Left renal cortex interstitium (tissue), 4 donors: ENCODE measurements at places on chromosomes 7 and 10.
A peak's percentile ranks its signal among the peaks of the same experiment; 100 is the strongest.

GRCh38 chr10:59033622-59034021 is 142.8 kb upstream of the PHYHIPL start:
- no peak for DNase-seq

GRCh38 chr7:20385126-20385525 is 54.4 kb downstream of the ITGB8 start:
- no peak for DNase-seq

- no peak for DNase-seq
These were observed 513.3 kb downstream of the MDFIC start for GRCh38 chr7:115435178-115435577.

DNA sequence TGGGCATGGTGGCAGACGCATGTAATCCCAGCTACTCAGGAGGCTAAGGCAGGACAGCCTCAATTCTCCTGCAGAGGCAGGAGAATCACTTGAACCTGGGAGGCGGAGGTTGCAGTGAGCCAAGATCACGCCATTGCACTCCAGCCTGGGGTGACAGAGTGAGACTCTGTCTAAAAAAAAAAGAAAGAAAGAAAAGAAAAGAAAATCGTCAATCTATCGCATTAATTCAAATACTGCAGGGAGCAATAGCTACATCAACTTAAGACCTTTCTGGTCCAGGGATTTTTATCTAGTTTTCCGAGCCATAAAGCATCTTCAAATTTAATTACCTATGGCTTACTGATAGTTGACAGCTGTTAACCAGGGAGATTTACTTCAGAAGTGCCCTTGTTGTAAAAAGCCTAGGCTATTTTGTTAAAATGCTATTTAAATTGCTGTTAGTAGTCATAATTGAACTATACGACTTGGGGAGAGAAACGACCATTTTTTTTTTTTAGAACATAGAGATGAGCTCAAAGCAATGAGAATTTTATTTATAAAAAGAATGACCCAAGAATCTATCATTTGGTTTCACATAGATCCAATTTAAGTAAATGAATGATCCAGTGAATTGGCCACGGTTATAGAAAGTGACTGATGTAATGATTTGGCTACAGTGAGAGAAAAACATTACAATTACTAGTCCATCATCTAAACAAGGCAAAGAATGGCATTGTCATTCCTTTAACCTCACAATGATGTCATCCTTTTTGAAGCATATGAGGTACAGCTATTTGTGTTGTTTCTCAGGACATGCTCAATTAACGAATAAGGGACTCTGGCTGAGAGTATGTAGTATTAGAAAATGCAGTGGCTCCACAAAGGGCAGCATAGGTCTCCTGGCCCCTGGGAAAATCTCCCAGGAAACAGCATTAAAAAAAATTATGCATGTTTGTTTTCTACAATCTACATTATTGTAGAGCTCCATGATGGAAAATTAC is 85.3 kb downstream of the SEMA3C start:
- peak; percentile 14 for DNase-seq

- DNase-seq: no peak
These were observed 129.6 kb upstream of the CCDC6 start for GRCh38 chr10:60035984-60036383.

GRCh38 chr10:104331208-104331838 is 6.9 kb downstream of the ITPRIP start:
- no peak for DNase-seq

DNA sequence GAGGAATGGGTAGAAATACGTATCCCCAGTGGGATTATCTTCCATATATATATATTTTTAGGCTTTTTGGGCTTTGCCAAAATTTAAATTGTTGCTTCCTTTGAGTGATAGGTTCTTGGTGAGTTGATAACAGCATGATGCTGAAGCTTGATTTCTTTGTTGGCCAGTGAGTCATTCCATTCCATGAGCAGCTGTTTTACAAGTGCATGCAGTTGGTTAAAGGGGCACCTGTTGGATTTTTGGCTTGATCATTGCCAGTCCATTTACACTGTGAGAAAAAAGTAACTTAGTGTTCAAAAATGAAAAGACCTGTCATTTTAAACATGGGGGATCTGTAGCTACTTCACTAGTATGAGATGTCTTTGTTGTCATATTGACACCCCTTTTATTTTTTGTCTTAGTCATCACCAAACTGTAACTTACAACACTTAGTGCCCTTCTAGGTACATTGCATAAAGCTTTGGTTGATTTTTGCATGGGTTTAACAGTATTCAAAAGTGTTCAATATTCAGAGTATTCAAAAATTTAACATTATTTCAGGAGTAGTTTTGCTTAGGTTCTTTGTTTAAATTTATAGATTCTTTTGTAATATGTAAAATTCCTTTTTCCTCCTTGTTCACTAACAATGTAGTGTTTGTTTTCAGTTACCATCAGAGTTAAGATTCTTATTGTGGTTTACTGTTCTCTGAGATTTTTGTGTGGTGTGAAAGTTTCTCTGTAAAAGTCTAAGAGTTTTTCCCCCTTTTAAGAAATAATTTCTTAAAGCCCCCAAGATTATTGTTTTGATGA is 8.8 kb downstream of the AKAP9 start:
- no peak for DNase-seq

- no peak for DNase-seq
These were observed 23.5 kb downstream of the OGDH start for GRCh38 chr7:44629829-44630522.

DNA sequence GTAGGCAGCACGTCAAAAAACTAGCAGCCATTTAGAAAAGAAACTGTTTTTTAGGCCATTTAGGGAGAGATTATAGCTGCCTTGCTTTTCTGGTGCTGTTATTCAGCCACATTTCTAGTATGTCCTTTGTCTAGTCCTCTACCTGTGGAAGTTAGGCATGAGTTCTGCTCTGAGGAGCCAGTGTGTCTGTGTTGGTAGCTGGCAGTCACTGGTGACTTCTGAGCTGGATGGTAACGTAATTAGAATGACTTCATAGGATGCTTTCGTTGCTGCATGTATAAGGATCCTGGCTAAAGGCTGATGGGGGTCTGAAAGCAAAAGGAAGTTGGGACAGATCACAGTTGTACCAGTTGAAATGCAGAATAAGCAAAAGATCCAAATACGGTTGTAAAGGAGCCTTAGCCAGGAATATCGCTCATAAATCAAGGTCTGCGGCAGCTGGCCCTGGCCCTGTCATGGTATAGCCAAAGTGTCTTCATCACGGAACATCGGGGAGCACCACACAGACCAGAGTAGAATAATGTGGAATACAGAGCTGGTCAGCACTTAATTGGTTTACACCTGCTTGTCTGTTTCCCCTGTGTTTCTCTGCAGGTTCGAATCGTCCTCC is 226.7 kb downstream of the EXOC4 start:
- no peak for DNase-seq

DNA sequence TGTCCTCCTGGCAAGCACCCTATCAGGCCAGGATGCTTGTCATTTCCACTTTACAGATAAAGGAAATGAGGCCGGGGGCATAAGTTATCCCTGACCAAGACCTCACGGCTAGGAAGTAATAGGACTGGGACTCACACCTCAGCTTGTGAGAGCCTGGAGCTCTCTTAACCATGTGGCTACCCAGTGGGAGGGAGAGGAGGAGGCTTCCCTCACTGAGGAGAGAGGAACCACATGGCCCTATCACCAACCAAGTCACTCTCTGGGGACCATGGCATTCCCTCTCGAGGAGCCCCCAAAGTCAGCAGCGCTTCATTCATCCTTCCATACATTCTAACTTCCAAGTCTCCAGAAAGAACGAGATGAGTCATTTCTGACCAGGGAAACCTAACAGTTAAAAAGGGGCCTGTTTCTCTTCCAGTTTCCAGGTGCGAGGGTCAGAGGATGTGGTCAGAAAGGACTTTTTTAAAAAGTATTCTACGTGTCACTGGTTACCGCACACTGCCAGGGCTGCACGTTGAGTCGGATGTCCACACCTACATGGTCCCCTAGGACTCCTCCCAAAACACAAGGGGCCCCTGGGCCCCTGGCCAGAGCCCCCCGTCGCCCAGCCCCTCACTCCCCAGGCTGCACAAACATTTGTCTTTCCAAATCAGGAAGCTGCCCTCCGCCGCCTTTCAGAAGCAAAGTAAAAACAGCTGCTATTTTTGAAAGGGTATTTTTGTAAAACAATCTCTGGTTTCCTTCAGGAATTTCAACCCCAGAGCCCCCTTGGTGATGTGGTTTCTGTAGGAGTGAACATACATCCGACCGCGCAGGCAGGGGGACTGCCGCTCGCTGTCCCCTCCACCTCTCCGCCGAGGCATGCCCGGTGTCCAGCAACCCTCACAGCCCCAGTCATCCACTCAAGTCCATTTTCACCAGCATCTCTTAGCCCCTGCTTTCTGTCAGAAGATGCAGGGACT is 128.2 kb upstream of the CHST15 start:
- DNase-seq: no peak

DNA sequence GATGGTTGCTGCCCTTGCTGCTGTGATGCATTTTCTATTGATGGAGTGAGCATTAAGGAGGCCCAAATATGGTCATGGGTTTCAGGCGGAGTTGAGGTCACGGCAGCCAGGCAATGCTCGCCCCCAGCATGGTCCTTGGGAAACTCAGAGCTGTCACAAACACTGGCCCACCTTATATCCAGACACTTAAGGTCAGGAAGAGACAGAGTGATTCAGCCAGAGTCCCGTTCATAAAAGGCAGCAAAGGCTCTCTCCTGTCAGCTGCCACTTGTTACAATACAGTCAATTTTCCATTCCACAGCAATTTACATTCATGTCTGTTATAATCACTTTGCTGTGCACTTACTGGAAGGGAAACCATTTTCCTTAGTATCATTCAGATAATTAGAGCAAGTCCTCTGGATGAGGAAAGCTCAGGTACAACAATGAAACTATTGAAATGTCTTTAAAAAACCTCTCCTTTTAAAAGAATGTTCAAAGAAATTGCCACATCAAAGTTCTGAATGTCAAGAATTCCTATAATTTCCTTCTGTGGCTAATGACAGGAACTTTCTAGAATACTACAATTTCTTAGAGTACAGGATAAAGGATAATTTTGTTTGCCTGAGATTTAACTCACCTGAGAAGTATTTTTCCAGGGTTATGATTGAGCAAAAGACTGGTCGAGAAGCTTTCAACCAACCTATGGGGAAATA is 14.8 kb upstream of the ANKRD1 start:
- no peak for DNase-seq

GRCh38 chr10:35752469-35753461 is 110.7 kb upstream of the FZD8 start:
- no peak for DNase-seq

- DNase-seq: no peak
These were observed 19.4 kb upstream of the CLDN12 start for GRCh38 chr7:90383861-90384260.

DNA sequence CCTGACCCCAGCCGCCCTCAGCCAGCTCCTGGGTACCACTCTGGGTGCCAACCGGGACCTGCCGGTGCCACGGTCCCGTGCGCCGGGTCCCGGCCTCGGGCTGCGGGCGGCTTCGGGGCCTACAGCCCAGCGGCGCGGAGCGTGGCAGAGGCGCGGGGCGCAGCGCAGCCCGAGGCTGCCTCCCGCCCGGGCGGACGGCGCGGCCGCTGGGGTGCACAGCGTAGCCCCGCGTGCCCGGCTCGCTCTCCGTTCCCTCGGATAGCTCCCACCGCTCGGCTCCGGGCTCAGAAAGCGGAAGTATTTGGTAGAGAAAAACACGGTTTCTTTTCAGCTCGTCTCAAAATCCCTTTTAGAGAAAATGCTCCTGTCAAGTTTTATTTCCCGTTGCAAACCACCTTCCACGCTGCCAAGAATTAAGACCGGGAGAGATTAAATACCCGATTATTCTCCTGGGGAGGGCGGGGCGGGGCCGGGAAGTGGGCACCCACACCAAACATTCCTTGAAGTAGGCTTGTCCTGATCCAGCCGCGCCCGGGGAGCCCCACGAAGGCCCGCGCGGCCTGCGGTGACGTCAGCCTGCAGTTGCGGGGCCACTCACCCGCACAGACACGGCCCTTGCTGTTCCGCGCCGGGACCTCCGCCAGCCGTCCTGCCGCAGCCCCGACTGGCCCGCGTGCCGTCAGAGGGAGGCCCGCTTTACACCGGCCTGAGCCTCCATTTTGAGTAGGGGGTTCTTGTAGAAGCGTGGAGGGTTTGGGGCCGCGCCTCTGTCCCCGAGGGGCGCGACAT is 7.2 kb downstream of the HOXA13 start:
- DNase-seq: no peak

DNA sequence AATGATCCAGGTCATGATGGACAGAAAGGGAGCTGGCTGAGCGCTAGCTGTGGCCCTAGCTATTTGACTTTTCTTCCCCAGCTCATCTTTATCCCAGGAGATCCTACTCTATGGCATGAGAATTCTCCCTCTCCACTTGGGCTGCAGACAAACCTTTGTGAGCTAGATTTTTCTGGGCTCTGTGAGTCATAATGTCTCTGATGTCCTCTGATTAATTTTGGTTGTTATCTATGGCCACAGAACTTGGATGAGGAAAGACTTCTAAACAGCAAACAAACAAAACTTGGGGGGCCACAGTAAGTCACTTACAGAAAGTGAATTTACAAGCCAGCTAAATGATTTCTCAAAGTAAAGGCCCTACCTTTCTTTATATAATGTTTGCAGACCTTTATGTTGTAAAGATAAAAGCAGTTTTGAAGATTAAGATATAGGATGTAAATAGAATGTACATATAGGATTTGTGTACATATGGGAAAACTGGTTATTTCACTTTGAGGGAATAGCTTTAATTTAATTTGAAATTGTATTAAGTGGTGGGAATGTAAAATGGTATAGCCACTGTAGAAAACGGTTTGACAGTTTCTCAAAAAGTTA is 10.4 kb downstream of the ABLIM1 start:
- DNase-seq: no peak

DNA sequence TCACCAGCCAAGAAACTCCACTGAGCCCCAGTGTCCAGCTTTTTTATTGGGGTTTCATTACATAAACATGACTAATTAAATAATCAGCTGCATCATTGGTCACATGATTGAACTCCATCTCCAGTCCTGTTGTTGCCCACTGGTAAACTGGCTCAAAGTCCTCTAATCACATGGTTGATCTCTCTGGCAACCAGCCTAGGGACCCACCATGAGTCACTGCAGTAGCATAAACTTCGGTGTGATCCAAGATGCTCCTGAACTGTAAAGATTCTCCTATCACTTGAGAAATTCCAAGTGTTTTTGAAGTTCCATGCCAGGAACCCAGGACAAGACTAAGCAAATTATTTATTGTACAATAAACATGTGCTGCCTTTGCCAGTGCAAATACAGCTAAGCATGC is 130.4 kb upstream of the AUTS2 start:
- DNase-seq: no peak

DNA sequence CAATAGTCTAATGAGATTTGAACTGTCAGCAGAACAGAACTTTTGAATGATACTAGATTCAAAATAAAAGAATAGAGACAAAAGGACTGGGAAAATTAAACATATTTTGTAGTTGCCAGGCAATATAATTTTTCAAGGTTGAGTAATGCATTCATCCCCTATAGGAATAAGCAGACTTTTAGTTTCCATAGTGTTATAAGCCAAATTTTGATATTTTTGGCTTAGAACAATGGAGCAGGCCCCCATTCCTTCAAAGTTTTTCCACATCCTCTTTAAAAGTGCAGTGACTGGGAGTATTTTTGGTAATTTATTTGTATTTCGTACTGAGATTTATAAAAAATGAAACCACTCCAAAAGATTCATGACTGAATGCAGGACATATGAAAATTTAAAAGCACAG is 24.0 kb downstream of the MEOX2 start:
- no peak for DNase-seq

- no peak for DNase-seq
These were observed 136.0 kb upstream of the NAMPT start for GRCh38 chr7:106420736-106421135.

GRCh38 chr7:47031786-47032535 is 550.0 kb downstream of the TNS3 start:
- peak; percentile 24 for DNase-seq
